ENCODE measurements at places on chromosomes 5 and 9.
A peak's percentile ranks its signal among the peaks of the same experiment; 100 is the strongest.

DNA sequence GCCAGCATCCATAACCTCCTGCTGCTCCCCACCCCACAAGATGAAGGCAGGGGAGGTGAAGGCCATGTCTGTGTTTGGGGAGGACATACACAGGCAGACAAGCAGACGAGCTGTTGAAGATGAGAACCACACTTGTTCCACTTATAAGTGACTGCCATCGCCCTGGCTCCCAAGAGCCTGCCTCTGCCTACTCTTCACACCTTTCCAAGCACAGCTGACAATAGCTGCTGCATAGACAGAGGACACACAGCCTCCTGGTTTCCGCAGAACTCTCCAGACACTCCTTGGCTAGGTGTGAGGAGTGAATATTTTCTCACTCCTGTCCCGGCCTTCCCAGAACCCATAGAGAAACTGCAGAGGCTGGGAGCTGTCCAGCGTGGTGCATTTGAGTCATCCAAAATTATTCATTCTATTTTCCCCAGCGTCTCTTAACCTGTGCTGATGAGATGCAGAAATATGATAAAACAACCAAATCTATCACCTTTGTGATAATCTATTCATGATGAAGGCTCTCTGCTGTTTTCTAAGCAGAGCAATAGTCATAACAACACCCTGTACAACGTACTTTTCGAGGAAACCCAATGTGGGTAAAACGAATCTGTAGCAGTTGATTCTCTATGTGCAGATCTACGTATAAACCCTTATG, 24.7 kb downstream of the KLF9 start:
- peak; percentile 17 for DNase-seq

- DNase-seq: no peak
Measured at GRCh38 chr5:157271740-157272271, 5.9 kb downstream of the CYFIP2 start.

DNA sequence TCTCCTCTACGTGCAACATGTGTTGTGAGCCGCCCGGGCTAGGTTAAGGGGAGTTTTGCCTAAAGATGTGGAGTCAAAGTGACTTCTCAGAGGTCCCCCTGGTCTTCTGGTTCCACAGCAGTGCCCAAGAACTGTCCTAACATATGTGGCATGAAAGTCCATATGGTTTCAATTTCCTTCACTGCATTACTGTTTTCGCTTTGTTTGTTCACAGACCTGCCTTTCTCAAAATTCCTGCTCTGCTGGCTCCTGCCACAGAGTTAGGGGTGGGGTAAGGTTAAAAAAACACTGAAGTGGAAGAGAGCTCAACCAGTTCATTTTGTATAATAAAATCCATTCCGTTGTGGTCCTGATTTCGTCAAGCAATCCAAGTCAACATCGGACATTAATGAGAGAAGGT, 289.4 kb downstream of the DMAC1 start:
- DNase-seq: no peak

- peak; percentile 88 for DNase-seq
Measured at GRCh38 chr5:139660105-139660922, 12.2 kb downstream of the CXXC5 start.

- peak; percentile 21 for DNase-seq
Measured at GRCh38 chr5:142275496-142275895, 49.3 kb downstream of the SPRY4 start.

DNA sequence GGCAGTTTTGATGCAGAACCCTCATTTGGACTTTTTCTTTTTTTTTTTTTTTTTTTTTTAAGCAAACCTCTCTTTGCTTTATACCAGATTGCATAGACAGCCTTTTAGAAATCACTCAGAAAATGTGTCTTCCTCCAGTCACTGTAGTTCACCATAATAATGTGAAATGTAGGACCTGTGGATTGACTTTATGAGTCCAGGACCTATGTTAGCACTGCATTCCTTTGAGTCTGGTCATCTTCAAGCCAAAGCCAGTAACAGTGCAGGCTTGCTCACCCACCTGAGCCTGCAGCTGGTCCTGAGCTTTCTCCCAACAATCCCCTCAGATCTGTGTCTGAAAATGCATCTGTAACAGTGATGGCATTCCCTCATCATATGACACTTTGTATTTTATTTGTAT, 110.7 kb upstream of the NFIL3 start:
- DNase-seq: no peak

GRCh38 chr9:89475891-89476440, 21.9 kb downstream of the SEMA4D start:
- DNase-seq: no peak

GRCh38 chr9:80699511-80699998, 989.8 kb downstream of the TLE1 start:
- DNase-seq: peak; percentile 26

DNA sequence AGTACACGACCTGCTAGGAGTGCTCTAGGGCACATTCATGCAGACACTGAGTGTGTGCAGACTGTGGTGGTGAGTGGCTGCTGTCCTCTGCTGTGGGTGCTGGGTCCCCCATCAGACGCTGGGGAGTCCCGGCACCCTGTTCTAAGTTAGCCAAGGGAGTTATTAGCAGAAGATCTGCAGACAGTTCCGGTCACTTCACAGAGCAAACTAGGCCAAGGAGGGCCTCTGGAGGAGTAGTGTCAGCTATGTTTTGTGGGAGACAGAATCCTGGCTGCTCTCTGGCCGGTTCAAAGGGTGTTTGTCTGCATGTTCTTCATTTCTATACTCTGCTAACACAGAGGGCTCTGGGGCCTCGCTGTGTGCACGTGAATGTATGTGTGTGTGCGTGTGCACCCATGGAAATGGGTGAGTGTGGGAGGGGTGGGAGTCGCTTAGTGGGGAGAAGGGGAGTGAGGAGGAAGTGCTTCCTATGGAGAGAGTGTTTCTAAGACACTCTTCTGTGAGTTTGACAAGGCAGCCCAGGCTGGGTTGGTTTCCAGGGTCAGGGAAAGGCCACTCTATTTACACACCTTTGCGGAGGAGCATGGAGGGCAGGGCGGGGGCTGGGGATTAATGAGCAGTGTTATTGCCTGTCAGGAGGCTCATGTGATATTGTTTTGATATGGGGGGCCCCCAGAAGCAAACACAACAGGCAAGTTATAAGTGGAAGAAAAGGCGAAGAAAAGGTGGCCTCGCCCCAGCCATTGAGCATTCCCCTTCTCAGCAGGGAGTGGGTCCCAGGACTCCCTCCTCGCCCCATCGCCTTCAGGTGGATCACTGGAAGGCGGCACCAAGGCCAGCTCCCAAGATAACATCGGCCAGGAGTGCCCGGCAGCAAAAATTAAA, 68.9 kb downstream of the MACROH2A1 start:
- no peak for DNase-seq

- no peak for DNase-seq
Measured at GRCh38 chr9:120032639-120033038, 547.3 kb downstream of the CDK5RAP2 start.

DNA sequence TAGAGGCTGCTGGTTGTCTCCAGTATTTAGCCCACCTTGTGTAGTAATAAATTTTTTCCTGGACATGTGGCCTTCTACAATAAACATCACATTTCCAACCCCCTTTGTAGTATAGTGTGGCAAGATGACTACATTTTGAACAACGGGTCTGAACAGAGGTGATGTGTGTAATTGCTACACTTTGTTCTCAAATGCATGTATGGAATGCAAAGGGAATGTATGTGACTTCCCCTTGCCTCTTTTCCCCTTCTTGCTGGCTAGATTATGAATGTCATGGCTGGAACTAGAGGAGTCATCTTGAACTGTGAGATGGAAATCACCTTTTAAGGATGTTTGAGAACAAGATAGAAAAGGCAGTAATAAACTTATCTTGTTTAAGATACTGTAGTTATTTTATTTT, 54.5 kb downstream of the PRR16 start:
- no peak for DNase-seq

- DNase-seq: no peak
Measured at GRCh38 chr9:97769208-97769607, 72.1 kb upstream of the XPA start.

- peak; percentile 53 for DNase-seq
Measured at GRCh38 chr5:36177715-36178523, 26.0 kb downstream of the SKP2 start.

GRCh38 chr5:181207214-181207959, 2.4 kb upstream of the TRIM7 start:
- peak; percentile 95 for DNase-seq

GRCh38 chr9:83479765-83480164, 58.4 kb downstream of the FRMD3 start:
- no peak for DNase-seq

- DNase-seq: no peak
Measured at GRCh38 chr5:170147051-170147752, 41.5 kb downstream of the FOXI1 start.

GRCh38 chr9:105126226-105126625, 118.2 kb upstream of the SLC44A1 start:
- DNase-seq: no peak

DNA sequence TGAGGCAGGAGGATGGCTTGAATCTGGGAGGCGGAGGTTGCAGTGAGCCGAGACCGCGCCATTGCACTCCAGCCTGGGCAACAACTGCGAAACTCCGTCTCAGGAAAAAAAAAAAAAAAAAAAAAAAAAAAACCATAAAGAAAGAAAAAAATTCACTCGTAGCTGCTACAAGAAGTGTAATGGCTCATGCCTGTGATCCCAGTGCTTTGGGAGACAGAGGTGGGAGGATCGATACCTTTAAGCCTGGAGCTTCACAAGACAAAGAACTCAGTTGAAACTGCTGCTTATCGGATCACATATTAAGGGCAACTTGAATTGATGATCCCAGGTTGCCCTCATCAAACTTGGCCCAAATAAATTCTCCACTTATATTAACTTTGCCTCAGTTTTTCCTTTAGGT, 1.0 kb upstream of the ZCCHC7 start:
- no peak for DNase-seq

DNA sequence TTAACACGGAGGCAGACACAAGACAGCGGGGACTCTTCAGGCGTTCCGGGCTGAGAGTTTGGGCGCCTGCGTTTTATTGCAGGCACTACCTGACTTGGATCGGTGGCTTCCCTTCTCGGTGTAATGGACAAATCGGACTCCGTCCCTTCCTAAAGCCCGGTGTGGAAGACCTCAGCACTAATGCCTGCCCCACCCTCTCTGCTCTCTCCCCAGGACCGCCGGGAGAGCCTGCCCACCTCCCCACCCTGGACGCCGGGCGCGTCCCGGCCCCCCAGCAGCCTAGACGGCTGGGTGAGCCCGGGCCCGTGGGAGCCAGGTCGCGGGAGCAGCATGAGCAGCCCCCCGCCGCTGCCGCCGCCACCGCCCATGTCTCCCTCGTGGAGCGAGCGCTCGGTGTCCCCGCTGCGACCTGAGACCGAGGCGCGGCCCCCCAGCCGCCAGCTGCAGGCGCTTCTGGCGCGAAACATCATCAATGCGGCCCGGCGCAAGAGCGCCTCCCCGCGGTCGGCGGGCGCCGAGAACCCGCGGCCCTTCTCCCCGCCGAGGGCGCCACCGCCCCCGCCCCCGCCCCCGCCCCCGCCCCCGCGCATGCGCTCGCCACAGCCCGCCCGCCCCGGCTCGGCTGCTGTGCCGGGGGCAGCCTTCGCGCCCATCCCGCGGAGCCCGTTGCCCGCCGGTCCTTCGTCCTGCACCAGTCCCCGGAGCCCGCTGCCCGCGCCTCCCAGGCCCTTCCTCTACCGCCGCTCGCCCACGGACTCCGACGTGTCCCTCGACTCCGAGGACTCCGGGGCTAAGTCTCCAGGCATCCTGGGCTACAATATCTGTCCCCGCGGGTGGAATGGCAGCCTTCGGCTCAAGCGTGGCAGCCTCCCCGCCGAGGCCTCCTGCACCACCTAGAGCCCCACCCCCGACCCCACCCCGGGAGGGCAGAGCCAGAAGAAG, 4.6 kb upstream of the MYOZ3 start:
- no peak for DNase-seq

DNA sequence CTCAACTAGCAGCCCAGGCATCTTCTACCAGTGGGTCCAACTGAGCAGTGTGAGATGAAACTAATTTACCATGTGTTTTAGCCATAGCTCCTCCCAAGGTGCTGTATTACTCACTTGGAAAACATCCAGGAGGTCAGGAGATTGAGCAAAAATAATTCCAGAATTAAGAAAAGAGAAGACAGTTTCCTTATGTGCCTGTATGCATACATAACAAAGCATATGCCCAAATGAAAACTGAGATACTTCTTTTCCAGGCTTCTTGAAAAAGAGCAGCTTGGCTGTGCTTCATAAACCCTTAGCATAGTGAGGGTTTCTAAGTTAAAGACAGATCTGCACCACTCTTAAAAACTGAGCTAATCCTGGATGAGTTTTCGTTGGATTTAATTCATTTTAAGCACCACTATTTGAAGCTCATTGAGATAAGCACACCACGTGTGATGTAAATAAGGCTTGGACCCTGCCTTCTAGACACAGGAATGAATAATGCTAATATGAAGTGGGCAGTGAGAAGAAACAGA, 119.4 kb downstream of the ADAMTS12 start:
- DNase-seq: peak; percentile 49

DNA sequence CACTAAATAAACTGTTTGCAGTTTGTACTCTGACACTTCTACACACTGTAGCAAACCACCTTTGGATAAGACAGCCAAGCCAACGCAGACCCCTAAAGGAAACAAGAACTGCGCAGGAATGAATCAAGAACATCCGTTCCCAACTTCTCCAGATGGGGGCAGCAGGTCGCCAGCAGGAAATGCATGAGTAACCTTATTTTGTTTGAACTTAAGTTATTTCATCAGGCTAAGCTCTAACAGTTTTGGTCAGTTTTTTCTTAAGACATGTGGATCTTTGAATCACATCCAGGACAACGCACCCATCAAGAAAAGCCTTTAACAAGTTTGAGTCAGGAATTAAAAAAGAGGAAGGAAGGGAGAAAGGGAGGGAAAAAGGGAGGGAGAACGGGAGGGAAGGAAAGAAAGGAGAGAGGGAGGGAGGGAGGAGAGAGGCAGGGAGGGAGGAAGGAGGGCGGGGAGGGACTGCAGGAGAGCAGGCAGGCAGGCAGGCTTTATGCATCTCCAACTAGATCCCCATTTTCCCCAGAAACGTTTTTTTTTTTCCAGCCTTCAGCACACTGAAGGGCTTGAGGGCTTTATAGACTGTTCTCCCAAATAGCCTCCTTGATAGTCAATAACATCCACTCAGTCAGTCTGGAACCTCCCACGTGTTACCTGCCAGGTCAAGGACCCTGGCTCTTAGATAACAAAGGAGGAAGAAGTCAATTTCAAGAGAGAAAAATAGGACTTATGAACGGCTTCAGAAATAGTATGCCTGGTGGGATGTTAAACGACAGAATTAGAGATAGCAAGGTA, 22.2 kb downstream of the BHMT start:
- peak; percentile 82 for DNase-seq

GRCh38 chr9:83312537-83312936, 225.7 kb downstream of the FRMD3 start:
- no peak for DNase-seq

DNA sequence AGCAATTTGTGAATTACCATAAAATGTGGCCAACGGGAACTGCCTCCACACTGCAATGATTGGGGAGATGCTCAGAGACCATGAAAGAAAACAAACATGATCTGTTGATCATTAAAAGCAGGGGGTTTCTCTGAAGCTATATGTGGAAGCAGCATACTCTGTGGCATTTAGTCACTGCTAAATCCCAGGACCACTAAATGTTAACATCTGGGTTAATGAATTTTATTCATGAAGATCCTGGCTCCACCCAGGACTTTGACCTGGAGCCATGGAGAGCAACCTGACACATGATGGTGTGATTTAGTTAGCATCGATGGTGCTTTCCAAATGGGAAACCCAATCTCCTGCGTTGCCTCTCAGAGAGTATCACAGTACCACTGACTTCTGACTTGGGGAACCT, 497.8 kb downstream of the AGTPBP1 start:
- no peak for DNase-seq

Data from A172 (cell line).